ENCODE measurements at places on chromosomes 7 and 10. TPM values are rescaled to one million over a fixed set of nuclear protein-coding genes. Genes with fewer than 3 reads are reported as not detected.
A peak's percentile ranks its signal among the peaks of the same experiment; 100 is the strongest.

OR6B1 gene
- total RNA-seq, result not detected

OR13A1 gene
- not detected for total RNA-seq

MACC1 gene
- total RNA-seq, result 0.18 TPM

C7orf57 gene
- 0.09 TPM for total RNA-seq

- peak; percentile 19 for DNase-seq
These were observed 148.6 kb upstream of the SVIL start for GRCh38 chr10:29783201-29783947.

GRCh38 chr10:73493781-73494180 lies 2.0 kb downstream of the PPP3CB start:
- peak; percentile 40 for DNase-seq

- DNase-seq, result no peak
These were observed 9.1 kb downstream of the WDR86 start for GRCh38 chr7:151400626-151401315.

- DNase-seq, result no peak
These were observed 97.8 kb upstream of the PPIF start for GRCh38 chr10:79249186-79250121.

- no peak for DNase-seq
These were observed 153.7 kb downstream of the DNAJB6 start for GRCh38 chr7:157490465-157490912.

DNA sequence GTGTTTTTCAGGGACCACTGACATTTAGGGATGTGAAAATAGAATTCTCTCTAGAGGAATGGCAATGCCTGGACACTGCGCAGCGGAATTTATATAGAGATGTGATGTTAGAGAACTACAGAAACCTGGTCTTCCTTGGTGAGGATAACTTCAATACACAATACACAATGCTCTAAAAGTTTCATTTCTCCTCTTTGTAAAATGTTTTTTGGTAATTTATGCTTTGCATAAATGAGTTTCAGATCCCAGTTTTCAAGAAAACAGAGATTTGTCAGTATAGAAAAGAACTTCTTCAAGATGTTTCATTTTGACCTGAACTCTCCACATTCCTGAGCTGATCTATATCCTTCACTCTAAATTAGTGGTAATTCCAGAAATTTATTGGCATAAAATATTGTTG lies 14.2 kb downstream of the ZNF92 start:
- DNase-seq, result no peak

DNA sequence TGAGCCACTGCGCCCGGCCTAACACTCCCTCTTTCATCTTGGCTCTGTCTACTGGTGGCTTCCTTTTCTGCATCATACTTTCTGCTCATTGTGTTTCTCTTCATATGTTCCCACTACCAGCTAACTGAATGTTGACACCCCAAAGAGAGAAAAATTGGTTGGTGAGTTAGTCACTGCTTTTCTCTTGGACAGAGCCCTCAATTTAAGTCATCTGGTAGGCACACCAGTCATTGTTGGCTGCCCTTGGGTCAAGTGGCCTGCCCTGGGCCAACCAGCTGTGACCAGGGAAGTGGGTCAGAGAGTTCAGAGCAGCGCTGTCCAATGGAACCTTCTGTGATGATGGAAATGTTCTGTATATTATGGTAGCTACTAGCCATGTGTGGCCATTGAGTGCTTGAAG lies 52.0 kb downstream of the GRK5 start:
- DNase-seq, result no peak

DNA sequence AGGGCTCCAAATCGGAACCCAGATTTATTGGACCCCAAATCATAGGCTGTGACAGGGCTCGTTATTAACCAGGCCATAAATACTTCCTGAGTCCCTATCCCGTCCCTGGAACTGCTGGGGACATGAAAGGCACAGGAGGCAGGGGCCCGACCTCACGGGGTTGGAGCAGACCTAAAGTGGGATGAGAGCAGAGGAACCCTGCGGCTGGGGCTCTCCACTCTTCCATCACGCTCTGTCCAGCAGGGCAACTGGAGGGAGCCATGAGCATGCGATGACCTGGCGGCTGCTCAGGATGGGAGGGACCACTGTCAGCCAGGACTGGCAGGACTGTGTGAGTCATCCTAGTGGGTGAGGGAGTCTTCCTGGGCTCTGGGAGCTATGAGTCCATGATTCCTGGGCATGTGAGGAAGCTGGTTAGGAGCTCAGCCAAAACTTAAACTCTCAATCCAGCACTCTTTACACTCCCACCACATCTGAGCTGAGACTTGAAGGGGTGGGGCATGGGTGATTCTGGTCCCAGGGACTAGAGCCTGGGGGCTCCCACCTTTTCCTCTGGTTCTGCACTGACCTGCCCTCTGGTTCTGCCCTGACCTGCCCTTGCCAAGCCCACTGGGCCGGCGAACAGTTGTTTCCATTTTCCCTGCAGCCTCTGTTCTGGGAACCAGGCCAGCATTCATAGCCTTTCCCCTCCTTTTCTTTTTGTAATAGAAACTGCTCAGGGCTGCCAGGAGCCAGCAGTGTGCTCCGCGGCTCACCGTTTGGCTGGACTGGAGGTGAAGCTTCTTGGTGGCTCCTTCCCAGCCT lies 47.1 kb downstream of the SYPL1 start:
- DNase-seq, result peak; percentile 96

DNA sequence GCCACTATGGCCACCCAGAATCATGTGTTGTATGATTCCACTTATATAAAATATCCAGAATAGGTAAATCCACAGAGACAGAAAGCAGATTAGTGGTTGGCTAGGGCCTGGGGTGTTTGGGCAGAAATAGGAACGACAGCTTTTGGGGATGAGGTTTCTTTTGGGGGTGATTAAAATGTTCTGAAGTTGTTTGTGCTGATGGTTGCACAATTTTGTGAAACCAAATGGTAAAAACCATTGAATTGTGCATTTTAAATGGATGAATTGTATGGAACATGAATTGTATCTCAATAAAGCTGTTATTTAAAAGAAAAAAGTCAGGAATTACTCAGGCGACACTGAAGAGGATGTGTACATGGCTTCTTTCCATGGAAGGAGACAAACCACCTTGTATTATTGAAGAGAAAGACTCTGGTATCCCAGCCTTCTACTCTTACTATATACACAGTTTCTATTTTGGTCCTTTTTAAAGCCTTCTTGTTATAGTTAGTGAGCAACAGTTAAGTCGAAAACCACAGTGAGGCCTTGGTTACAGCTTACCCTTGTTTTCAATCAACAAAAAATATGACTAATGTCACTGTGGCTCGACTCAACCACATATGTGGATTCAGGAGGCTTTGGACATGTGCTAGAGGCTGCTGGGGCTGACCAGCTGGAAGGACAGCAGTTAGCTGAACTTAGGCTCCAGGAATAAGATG lies 57.1 kb upstream of the KMT2E start:
- peak; percentile 62 for DNase-seq

All from fibroblast of the aortic adventitia (primary cell).